CD4-positive, alpha-beta T cell (primary cell): ENCODE measurements at places on chromosomes 2 and 18. TPM values are rescaled to one million over a fixed set of nuclear protein-coding genes. Genes with fewer than 3 reads are reported as not detected.

TMEM182 gene
- total RNA-seq: 2.7 TPM

CTAGE1 gene
- not detected for total RNA-seq

RAD51AP2 gene
- total RNA-seq: not detected

FLACC1 gene
- total RNA-seq: 4.5 TPM

SKOR2 gene
- not detected for total RNA-seq

CAMKMT gene
- 13.9 TPM for total RNA-seq

RAB12 gene
- 20.3 TPM for total RNA-seq

FAM124B gene
- 1.1 TPM for total RNA-seq

ASB18 gene
- total RNA-seq: not detected

- H3K4me3 ChIP-seq: peak overlapping the region; percentile 83
- no peaks in the 10 kb centered on the region for H3K36me3 ChIP-seq
- peak overlapping the region; percentile 89 for H3K27ac ChIP-seq
- H3K4me1 ChIP-seq: peaks cover 52% of the 10 kb centered on the region
- no peaks in the 10 kb centered on the region for H3K27me3 ChIP-seq
- DNase-seq: no peak
Measured at GRCh38 chr2:39123436-39123999, 2.7 kb upstream of the SOS1 start.

- H3K27ac ChIP-seq: no peak overlapping the region
- DNase-seq: peak; percentile 43
- no peak overlapping the region for H3K4me3 ChIP-seq
- peaks cover 35% of the 10 kb centered on the region for H3K36me3 ChIP-seq
- peaks cover 74% of the 10 kb centered on the region for H3K4me1 ChIP-seq
Measured at GRCh38 chr2:177254433-177255226, 9.9 kb downstream of the NFE2L2 start.

GRCh38 chr2:12490641-12491040, 226.1 kb upstream of the TRIB2 start:
- peaks cover 64% of the 10 kb centered on the region for H3K4me1 ChIP-seq
- no peak overlapping the region for H3K4me3 ChIP-seq
- H3K27me3 ChIP-seq: no peaks in the 10 kb centered on the region

GRCh38 chr2:41572154-41572553, 475.7 kb upstream of the PKDCC start:
- no peak for DNase-seq
- H3K27me3 ChIP-seq: no peaks in the 10 kb centered on the region
- H3K4me1 ChIP-seq: no peaks in the 10 kb centered on the region
- H3K36me3 ChIP-seq: no peaks in the 10 kb centered on the region
- H3K4me3 ChIP-seq: no peak overlapping the region

DNA sequence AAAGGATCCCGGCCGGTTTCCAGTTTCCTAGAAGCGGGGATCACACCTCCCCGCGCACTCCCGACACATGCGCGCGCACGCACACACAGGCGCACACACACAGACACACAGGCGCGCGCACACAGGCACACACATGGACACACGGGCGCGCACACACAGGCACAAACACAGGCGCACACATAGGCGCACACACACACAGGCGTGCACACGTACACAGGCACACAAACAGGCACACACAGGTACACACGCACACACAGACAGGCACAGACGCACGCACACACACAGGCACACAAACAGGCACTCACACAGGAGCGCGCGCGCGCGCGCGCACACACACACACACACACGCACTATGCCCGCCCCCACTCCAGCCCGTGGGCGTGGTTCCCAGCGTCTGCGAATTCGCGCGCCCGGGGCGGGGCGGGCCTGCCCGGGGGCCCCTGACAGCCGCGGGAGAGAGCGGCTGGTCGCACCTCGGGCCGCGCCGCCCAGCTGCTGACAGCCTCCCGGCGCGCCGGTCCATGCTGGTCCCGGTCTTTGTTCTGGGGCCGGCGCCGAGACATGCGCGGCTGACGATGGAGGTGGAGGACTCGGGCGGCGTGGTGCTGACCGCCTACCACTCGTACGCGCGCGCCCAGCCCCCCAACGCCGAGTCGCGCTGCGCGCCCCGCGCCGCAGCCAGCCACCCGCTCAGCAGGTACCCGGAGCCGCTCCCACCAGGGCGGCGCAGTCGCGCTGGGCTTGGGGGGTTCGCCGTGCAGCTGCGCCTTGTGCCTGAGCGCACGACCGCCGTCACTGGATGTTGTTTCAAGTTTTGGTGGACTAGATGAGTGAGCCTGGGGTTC, at the start of gene ARHGAP28:
ARHGAP28 (plus strand) TSS at position 470 of the 845 bp plus-strand sequence; CDS start at position 576, 106 bp downstream.
- DNase-seq: no peak
- no peaks in the 10 kb centered on the region for H3K27me3 ChIP-seq
- no peaks in the 10 kb centered on the region for H3K4me1 ChIP-seq
- no peak within 1 kb of the TSS for H3K27ac ChIP-seq
- H3K36me3 ChIP-seq: no peaks in the 10 kb centered on the region

GRCh38 chr2:20378891-20379519, 28.4 kb upstream of the PUM2 start:
- no peaks in the 10 kb centered on the region for H3K36me3 ChIP-seq
- H3K27me3 ChIP-seq: no peaks in the 10 kb centered on the region
- H3K27ac ChIP-seq: no peak overlapping the region

DNA sequence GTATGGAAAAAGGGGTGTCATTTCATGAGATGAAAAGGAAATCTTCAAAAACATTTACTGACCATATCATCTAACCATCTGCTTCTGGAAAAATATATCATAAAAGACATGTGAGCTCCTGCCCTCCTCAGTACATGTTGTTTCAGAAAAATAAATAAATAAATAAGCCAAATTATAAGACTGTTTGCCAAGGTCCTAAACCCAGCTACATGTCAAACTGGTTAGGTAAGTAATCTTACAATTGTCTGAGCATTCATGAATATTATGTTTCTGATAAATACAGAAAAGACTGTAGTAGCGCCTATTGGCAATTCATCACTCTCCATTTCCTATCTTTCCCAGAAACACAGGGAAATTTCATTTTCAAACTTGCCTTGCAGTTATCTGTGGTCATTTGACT, 138.9 kb upstream of the SETBP1 start:
- H3K27ac ChIP-seq: no peak overlapping the region
- H3K27me3 ChIP-seq: no peaks in the 10 kb centered on the region
- no peak for DNase-seq
- no peaks in the 10 kb centered on the region for H3K36me3 ChIP-seq

- H3K36me3 ChIP-seq: no peaks in the 10 kb centered on the region
- H3K4me3 ChIP-seq: no peak overlapping the region
- no peak for DNase-seq
- H3K27me3 ChIP-seq: no peaks in the 10 kb centered on the region
- H3K4me1 ChIP-seq: no peaks in the 10 kb centered on the region
Measured at GRCh38 chr2:42850016-42850805, 57.8 kb upstream of the HAAO start.

GRCh38 chr2:215236131-215236530, 75.7 kb upstream of the ATIC start:
- H3K36me3 ChIP-seq: no peaks in the 10 kb centered on the region
- no peak overlapping the region for H3K4me3 ChIP-seq

GRCh38 chr18:6776188-6776587, 46.7 kb downstream of the ARHGAP28 start:
- H3K36me3 ChIP-seq: no peaks in the 10 kb centered on the region
- H3K4me1 ChIP-seq: no peaks in the 10 kb centered on the region
- H3K27me3 ChIP-seq: no peaks in the 10 kb centered on the region
- no peak overlapping the region for H3K4me3 ChIP-seq
- no peak overlapping the region for H3K27ac ChIP-seq

DNA sequence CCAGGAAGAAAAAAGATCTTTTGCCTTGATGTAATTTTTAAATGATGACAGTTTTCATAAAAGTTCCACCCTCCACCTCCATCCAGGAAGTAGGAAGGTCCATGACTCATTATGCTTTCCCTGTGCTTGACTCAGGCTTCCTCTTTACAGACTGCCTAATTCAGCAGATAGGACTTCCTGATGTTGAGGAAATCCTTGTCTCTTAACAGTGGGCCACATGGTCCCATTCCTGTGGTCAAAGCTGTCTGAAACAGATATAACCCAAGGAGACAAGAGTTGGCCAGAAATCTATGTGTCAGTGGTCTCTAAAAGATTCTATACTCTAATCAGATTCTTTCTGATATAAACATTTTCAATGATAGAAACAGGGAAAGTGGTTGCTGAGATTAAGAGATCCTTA, 119.1 kb downstream of the BAZ2B start:
- no peak overlapping the region for H3K27ac ChIP-seq
- no peak for DNase-seq
- no peaks in the 10 kb centered on the region for H3K36me3 ChIP-seq
- H3K4me3 ChIP-seq: no peak overlapping the region

GRCh38 chr2:236766850-236767249, 197.2 kb downstream of the ACKR3 start:
- no peak overlapping the region for H3K4me3 ChIP-seq
- H3K27me3 ChIP-seq: peaks cover 2% of the 10 kb centered on the region
- no peaks in the 10 kb centered on the region for H3K36me3 ChIP-seq
- no peaks in the 10 kb centered on the region for H3K4me1 ChIP-seq

DNA sequence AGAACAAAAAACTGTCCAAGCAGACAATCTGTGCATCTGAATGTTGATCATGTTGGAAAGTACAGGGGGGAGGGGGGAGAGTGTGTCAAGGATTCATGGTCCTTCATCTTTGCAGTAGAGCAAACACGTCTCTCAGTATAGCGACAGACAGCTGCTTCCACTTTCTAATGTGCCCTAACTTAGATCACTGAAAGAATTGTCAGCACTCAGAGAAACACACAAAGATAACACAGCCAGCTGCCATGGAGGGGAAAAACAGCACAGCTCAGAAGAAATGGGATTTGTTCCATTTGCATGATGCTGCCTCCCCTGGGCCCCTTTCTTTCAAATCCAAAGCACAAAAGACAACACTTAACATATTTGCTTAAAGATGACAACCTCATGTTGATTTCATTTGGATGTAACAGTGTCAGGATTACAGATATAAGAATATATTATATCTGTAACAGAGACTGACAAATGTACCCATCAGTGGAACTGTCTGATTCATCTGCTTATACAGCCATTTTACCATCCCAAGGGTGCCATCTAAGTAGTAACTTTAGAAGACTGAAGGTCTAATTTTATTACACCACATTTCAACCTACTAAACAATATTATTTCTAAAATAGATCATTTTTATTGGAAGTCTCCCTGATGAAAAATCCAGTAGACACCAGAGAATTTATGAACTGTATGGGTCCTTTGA, 17.7 kb downstream of the FIGN start:
- H3K27me3 ChIP-seq: no peaks in the 10 kb centered on the region
- H3K27ac ChIP-seq: no peak overlapping the region
- H3K4me3 ChIP-seq: no peak overlapping the region
- no peaks in the 10 kb centered on the region for H3K36me3 ChIP-seq

DNA sequence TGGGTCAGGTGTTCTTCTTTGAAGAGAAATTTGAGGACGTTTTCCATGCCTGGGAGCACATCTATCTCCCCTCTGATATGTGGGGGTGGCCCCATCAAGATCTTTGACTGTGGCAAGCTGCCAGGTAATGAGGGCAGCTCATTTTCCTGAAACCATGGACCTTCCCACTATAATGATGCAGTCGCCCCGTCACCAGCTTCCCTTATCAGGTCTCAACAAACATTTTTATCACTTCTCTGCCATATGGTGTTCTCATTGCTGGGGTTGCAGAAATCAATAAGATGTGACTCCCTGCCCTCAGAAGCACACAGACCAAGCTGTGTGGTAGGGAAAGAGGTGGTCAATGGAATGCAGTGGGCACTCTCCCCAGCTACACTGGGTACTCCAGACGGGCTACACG, 48.4 kb upstream of the B3GNT7 start:
- H3K4me1 ChIP-seq: no peaks in the 10 kb centered on the region
- H3K36me3 ChIP-seq: no peaks in the 10 kb centered on the region
- no peak for DNase-seq
- H3K27ac ChIP-seq: no peak overlapping the region
- H3K27me3 ChIP-seq: no peaks in the 10 kb centered on the region

DNA sequence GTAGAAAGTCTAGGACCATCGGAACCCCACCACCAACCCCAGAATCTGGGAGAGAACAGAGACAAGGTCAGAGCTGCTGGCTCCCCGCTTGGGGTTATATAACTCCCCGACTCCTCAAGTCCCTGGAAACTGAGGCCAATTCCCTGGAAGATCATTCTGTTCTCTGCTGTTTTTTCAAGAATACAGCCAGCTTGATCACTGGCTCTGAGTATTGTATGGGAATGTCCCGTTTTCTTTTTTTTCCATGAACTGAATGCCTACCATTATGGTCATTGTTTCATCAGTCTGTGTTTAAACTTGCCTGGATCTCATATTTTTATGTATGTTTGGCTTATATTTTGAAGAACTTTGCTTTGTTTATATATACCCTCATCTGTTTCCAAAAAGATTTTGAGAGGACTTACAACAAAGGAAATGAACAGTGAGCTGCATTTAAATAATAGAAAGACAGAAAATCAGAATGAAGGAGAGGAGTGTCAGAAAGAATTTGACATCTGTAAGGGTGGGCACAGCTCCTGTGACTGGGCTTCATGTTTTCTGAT, 90.0 kb upstream of the ALPP start:
- H3K4me1 ChIP-seq: peaks cover 16% of the 10 kb centered on the region
- H3K27ac ChIP-seq: no peak overlapping the region
- no peak overlapping the region for H3K4me3 ChIP-seq
- peaks cover 5% of the 10 kb centered on the region for H3K36me3 ChIP-seq

GRCh38 chr2:210460322-210461227, 16.0 kb downstream of the LANCL1 start:
- H3K27me3 ChIP-seq: no peaks in the 10 kb centered on the region
- H3K4me3 ChIP-seq: no peak overlapping the region
- DNase-seq: no peak
- H3K36me3 ChIP-seq: peaks cover 54% of the 10 kb centered on the region
- H3K4me1 ChIP-seq: no peaks in the 10 kb centered on the region
- no peak overlapping the region for H3K27ac ChIP-seq

GRCh38 chr18:9079818-9080528, 22.5 kb upstream of the NDUFV2 start:
- no peaks in the 10 kb centered on the region for H3K36me3 ChIP-seq
- no peaks in the 10 kb centered on the region for H3K27me3 ChIP-seq
- DNase-seq: no peak
- peaks cover 23% of the 10 kb centered on the region for H3K4me1 ChIP-seq
- no peak overlapping the region for H3K27ac ChIP-seq

DNA sequence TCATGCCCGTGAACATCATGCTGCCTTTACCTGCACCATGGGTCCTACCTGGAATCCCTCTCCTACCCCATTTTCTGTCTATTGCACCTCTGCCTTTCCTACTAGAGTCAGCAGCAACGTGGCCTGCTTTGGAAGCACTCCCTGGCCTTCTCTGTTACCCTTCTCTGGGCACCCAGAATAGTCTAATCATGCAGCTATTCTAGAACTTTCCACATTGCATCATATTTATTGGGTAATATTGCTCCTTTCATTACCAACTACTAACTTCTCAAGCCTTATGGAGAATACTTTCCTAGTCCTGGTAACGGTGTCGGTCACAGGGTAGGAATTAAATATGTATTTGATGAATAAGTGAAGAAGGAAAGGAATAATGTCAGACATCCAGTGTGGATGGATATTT, 33.3 kb upstream of the CREG2 start:
- no peaks in the 10 kb centered on the region for H3K36me3 ChIP-seq
- no peaks in the 10 kb centered on the region for H3K27me3 ChIP-seq

- no peak overlapping the region for H3K27ac ChIP-seq
- H3K36me3 ChIP-seq: no peaks in the 10 kb centered on the region
- H3K4me3 ChIP-seq: no peak overlapping the region
- no peak for DNase-seq
- no peaks in the 10 kb centered on the region for H3K4me1 ChIP-seq
Measured at GRCh38 chr2:232997749-232998665, 15.0 kb downstream of the NGEF start.
